ENCODE measurements at places on chromosomes 1 and 21.

GRCh38 chr1:15985611-15986297 lies 9.9 kb upstream of the ZBTB17 start:
- no peak for DNase-seq

DNA sequence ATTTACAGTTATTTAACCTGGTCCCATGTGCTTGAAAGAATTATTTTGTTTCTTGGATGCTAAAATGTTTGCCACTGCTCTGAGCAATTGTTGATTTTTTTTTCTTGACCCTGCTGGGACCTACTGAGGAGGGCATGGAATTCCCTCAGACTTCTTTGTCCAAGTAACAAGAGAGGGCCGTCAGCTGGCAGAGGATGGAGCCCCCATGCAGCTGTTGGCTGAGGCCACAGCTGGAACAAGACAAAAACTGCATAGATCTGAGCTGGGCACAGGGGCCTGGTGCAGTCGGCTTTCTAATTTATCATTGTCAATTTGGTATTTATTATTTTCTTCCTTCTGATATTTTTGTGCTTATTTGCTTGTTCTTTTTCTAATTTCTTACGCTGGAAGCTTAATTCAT lies 39.6 kb upstream of the ABCG1 start:
- no peak for DNase-seq

DNA sequence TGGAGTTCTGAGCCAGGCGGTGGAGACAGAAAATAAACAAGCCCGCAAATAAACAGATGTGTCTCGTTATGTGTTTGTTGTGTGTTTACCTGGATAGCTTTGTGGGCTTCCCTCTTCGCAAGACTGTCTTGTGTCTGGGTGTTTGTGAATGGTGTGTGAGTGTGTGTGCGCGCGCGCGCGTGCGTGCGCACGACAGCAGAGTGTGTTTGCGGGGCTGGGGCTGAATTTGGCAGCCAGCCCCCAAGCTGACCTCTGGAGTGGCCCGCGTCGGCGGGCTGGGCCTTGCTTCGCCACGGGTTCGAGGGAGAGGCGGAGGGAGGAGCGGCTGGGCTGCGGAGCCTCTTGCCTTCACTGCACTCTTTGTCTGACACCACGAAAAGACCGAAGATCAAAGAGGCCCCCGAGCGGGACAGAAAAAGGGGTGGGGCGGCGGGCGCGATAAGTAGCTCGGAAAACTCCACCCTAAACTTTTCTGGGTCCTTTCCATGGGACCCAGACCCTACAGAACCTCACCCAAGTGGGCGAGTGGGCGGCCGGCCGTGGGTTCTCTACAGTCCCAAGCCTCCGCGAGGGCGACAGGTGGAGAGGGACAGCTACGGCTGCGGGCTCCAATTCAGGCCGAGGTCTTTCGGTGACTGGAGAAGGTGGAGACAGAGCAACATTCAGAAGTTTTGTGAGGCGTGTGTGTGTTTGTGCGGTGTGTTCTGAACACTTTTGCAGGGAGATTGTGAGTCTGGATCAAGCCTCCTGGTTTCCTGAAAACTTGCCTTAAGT lies 14.5 kb downstream of the PAX7 start:
- DNase-seq: no peak

- DNase-seq: no peak
Measured at GRCh38 chr1:109229531-109230127, 15.9 kb downstream of the SARS1 start.

DNA sequence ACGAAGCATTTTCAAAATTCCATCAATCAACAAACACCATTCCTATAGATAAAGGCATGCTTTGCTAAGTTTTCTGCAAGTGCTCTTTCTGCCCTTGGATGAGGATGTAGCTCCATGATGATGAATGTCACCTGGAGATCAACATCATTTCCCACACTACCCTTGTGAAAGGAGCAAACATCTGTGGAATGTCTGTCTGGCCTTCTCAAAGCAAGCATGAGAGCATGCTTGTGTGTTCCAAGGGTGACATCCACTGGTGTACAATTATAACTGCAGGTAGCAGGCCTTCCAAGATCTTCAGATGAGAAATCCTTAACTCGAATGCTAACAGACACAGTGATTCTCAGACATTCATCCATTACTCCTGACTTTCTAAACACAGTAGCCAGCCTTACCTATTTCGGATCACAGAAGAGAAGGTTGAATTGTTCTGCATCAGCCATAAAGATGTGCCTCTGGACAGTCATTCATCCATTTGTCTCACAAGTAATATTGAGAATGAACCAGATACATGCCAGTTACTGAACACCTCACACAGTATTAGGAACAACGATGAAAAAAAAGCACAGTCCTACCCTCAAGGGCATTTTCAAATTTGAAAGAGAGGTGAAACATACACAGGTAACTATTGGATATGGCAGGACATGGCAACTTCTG lies 162.4 kb downstream of the TPR start:
- no peak for DNase-seq

DNA sequence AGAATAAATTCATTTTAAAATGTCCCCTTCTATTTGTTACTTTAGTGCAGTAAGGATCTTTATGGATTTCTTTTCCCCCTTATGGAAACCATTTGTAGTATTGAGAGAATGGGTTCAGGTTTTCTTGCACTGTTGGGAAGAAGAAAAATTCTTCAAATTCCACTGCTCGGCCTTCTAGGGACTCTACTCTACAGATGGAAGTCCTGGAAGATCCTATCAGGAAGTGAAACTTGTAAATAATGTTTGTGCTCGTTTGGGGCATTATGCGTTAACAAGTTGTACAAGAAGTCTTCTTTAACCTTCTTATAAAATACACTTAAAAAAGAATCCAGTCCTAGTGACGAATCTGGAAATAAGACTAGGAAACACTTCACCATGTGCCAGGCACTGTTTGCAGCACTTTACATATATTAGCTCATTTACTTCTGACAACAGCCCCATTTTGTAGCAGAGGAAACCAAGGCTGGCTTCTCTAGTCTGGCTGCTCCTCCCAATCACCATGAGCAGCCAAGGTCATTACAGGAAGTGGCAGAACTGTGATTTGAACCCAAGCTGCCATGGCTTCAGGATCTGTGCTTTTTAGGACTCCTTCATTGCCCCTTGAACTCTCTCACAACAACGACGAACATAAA lies 11.8 kb downstream of the LRRC8D start:
- DNase-seq: no peak

DNA sequence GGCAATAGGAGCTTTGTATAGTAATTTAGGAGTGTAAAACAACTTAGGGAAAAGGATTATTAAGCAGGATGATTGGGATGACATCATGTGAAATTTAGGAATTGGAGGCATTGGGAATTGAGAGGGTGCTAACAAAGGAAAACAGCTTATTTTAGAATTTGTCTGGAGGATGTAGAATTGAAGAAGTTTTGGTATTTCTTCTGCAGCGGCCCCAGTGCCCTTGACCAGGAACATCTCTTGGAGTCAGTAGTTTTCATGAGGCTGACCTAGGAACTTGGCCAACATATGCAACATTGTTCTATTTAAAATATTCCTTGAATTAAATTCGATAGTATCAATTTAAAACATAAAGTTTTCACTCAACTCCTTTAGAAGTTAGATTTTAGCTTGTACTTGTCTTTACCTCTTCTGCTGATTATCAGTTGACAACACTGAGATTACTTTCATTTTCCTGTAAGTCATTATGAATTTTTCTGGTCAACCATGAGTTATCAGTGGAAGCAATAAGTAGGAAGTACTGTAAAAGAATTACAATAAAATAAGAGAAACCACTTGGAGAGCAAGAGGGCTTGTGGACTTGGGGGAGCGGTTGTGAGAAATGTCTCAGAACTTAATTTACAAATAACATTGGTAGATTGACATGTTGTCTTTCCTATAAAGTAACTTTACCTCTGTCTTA lies 52.8 kb downstream of the DYRK1A start:
- DNase-seq: no peak

GRCh38 chr1:207691841-207692240 lies 46.9 kb downstream of the CR1L start:
- no peak for DNase-seq

GRCh38 chr1:200780545-200781369 lies 42.1 kb downstream of the CAMSAP2 start:
- DNase-seq: no peak

- no peak for DNase-seq
Measured at GRCh38 chr1:167722152-167722869, 529 bp downstream of the MPZL1 start.

- DNase-seq: no peak
Measured at GRCh38 chr1:48251821-48252220, 29.3 kb downstream of the SLC5A9 start.

DNA sequence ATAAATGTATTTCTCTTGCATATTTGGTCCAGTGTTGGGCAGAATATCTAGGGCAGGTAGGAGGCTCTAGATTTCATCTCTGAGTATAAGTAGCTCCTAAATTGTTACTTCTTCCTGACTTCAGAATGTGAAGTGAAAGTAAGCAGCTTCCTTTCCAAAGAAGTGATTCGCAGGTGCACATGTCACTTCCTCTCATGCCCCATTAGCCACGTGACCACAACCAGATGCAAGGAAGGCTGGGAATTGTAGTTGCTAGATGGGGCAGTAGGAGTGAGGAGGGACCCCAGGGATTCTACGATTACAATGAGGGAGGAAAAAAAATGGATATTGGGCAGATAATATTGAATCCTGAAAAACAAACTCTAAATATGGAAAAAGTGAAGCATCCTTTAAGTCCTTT lies 113.2 kb upstream of the CYYR1 start:
- DNase-seq: no peak

DNA sequence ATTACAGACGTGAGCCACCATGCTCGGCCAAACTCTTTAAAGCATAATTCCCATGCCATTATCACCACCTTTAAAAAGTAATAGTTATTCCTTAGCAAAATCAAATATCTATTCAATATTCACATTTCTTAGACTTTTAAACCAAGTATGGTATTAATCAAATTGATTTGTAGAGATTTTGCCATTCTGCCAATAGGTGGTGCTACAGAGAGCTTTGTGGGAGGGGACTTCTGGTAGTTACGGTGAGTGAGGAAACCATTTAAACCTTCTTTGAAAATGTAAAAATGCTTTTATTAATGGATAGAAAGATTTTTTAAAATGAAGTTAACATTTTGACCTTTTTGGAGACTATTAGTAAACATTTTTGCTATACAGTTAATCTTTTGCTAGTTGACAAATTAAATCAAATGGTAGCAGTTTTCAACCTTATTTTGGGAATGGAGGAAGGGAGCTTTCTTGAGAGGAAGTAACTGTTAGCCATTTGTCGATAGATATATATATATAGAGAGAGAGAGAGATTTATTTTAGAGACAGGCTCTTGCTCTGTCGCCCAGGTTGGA lies 19.3 kb downstream of the IARS2 start:
- DNase-seq: no peak

DNA sequence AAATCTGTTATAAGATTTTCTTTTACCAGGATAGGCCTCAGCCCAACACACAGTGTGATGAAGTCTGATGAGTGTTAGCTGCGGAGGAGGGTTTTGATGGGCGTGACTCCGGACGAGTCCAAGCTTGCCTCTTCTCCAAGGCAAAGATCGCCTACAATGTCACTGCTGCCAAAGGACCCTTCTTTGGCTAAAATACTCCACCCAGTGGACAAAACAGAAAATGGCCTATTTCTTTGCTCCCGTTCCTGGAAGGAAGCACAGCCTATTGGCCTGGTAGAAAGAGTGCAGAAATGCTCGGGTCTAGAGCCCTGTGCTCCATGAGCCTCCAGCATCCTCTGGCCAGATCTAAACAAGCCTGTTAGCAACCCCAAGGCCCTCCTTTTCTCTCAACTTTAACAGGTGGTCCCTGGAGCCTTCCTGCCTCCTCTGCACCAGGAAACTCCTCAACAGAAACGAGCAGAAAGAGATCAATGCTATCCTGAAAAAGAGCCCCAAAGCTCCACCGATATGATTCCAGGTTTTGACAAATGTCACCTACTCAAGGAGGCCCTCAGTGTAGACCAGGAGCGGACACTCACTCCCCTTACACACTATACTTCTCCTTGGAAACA lies 3.4 kb upstream of the CASQ2 start:
- DNase-seq: no peak

DNA sequence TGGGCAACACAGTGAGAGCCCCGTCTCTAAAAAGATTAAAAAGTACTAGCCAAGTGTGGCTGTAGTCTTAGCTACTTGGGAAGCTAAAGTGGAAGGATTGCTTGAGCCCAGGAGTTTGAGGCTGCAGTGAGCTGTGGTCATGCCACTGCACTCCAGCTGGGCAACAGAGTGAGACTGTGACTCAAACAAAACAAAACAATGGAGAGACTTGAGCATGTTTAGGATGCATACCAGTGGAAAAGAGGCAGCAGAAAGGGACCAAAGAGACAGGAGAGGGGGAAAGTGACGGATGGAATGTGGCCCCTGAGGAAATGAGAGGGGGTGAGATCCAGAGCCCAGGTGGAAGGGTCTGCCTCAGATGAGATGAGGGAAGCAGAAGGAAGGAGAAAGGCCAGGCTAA lies 358.9 kb downstream of the RPS6KC1 start:
- no peak for DNase-seq

- no peak for DNase-seq
Measured at GRCh38 chr1:23039308-23039826, 20.1 kb downstream of the KDM1A start.

DNA sequence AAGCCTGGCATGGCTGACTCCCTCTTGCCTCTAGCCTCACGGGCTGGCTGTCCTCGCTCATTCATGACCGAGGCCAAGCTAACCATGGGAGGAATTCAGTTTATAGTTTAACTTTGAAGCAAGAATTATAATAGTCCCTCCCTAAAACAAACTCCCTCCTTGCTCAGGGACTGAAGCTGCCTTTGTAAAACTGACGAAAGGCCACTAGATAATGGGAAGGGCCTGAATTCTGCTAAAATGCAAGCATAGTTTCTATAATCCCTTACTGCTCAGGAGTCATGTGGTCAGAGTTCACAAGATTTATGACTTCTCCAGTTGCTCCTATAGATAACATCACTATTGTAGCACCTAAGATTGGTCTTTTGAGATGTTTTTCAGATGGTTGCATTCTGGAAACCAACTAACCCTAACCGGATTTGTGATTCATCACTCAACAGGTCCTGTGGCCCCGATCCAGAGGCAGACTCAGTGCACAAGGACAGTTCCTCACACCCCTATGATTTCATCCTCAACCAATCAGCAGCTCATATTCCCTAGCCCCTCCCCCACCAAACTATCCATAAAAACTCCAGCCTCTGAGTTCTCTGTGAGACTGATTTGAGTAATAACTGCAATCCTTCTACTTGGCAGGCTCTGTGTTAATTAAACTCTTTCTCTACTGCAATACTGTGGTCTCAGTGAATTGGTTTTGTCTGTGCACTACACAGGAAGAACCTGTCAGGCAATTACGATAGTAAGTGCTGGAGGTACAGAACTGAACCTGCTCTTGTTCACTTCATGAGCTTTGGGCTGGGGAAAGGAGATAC lies 26.4 kb downstream of the HHIPL2 start:
- no peak for DNase-seq

GRCh38 chr1:174344162-174344561 lies 103.6 kb upstream of the GPR52 start:
- DNase-seq: no peak

- no peak for DNase-seq
Measured at GRCh38 chr1:2286923-2287322, 58.8 kb downstream of the SKI start.

Measured in esophagus squamous epithelium (tissue), 5 donors.